ENCODE measurements at places on chromosomes 4 and X.
A peak's percentile ranks its signal among the peaks of the same experiment; 100 is the strongest.

GRCh38 chrX:72202792-72203401 is 21.3 kb downstream of the PIN4 start:
- DNase-seq, result no peak

GRCh38 chrX:13001961-13002671 is 27.2 kb downstream of the TMSB4X start:
- DNase-seq, result no peak

GRCh38 chr4:25075129-25075528 is 44.4 kb upstream of the LGI2 start:
- DNase-seq, result no peak

GRCh38 chrX:44971674-44972073 is 98.7 kb downstream of the KDM6A start:
- DNase-seq, result no peak

DNA sequence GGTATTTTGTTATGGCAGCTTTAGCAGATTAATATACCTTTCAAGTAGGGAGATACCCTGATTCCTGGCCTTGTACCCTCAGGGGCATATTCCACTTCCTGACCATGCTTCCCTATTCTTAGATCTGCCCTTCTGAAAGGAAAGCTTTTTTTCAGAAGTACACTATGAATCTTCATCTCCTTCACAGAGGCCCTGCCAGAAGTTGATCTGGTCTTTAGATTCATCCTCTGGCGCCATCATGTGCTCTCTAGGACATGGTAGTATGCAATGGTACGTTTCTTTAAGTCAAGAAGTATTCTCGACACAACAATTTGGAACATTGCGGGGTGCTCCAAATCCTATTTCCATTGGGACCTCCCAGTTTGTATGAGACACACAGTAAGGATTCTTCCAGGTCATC is 39.6 kb upstream of the DIPK2B start:
- no peak for DNase-seq

GRCh38 chrX:23911126-23911835 is 3.5 kb downstream of the CXorf58 start:
- no peak for DNase-seq

DNA sequence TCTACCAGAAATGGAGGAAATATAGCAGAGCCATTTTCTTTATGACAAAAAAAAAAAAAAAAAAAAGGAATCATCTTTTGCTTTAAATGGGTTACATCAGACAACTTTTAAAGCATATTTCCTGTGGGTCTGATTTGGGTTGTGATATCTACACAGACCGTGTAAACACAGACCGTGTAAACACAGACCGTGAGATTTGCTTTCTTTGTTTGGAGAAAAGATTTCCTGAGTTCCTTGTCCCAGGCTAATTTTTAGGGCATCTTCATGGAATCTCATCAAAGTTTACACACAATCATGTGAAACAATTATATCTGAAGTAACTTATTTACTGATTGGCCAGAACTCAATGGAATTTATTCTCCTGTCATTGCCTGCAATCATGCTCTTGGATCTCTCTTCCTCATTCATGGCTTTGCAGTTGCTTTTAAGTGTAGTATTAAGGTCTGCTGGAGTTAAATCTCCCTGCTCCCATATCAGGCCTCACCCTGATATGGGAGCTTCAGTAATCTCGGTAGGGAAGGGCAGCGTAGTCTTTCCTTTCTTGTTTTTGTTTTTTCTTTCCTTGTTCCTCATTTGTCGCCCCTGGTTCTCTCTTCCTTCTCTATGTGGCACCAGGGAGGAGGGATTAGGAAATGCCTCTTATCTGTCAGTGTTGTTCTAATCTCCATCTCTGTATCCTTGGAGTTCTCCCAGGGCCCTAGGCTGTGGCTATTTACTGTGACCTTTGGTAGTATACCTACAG is 248.6 kb upstream of the JADE1 start:
- no peak for DNase-seq

- peak; percentile 42 for DNase-seq
These were observed 739 bp downstream of the GAK start for GRCh38 chr4:931194-931959.

DNA sequence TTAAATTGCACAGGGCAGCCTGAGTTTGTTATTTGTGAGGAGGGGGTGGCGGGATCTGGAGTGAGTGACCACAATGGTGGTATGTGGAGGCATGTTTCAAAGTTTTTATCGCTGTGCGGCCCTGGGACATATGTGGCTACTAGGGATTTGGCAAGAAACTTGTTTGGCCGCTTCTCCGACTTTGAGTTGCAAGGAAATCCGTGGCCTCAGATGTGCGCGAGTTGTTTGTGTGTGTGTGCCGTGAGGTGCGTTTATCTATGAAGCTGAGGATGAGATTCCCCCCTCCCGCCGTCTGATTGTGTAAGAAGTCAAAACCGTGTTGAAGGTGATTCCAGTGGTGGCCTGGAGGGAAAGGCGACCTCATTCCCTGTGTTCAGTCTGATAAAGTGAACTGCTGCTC is 1.4 kb downstream of the JADE3 start:
- DNase-seq, result no peak

- no peak for DNase-seq
These were observed 394.7 kb upstream of the CPEB2 start for GRCh38 chr4:14607578-14607977.

DNA sequence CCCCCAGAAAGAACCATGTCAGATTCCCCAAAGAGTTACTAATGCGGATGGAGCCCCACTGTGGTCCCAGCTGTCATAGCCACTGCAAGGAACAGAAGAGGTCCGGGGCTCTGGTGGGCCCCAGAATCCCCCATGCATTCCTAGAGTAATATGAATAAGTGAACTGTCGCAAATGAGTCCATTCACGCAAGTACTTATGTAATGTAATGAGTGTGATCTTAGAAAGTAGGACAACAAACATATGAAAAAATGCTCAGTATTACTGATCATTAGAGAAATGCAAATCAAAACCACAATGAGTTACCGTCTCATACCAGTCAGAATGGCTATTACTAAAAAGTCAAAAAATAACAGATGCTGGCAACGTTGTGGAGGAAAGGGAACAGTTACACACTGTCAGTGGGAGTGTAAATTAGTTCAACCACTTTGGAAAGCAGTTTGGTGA is 141.5 kb upstream of the RBPJ start:
- DNase-seq, result no peak

- no peak for DNase-seq
These were observed 11.0 kb upstream of the TBC1D8B start for GRCh38 chrX:106791495-106791894.

DNA sequence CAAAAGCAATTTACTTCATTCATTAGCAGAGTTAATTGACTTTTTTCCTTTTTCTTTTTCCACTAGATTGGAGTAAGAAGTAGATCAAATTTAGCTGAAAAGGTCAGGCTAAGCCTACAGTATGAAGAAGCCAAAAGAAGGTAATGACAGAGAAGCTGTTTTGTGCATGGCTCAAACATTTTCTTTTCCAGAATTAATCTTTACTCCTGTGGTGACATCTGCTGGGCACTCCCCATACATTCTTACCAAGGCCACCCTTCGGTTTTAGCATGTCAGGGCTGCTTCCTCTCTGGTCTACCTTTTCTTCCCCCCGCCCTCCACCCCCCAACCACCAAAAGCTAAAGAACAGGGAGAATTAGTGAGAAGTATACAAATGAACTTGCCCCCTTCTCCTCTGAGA is 70.2 kb downstream of the CLDN22 start:
- peak; percentile 34 for DNase-seq

- no peak for DNase-seq
These were observed 10.5 kb downstream of the NKX3-2 start for GRCh38 chr4:13533670-13534343.

DNA sequence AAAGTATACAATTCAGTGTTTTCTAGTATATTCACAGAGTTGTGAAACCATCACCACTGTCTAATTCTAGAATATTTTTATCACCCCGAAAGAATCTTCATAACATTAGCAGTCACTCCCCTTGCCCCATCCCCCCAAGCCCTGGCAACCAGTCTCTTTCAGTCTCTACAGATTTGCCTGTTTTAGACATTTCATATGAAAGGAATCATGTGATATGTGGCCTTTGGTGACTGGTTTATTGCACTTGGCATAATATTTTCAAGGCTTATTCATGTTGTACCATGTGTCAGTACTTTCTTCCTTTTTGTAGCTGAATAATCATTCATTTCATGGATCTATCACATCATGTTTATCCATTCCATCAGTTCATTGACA is 371.7 kb downstream of the AFF2 start:
- no peak for DNase-seq

GRCh38 chrX:134619838-134620237 is 38.4 kb downstream of the PLAC1 start:
- DNase-seq, result no peak

- no peak for DNase-seq
These were observed 2029.9 kb upstream of the AGA start for GRCh38 chr4:179472164-179472563.

- DNase-seq, result no peak
These were observed 29.5 kb downstream of the FHDC1 start for GRCh38 chr4:152965611-152966010.

GRCh38 chr4:165059386-165059785 is 5.7 kb downstream of the TRIM75 start:
- DNase-seq, result no peak

DNA sequence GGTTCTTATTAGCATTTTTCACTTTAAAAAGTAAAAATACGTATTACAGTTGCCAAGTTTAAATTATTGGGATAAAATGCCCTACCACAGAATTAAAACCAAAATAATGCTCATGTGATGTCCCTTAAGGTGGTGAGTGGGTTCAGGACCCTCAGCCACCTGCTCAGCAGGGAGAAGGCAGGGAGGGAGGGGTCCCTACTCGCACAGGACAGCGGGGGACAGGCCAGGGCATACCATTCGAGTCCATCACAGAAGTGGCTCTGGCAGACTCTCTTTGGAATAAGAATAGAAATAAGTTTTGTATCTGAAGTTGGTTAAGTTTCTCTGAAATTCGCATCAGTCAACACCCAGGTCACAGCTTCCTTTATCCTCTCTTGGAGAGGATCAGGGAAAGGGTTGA is 37.7 kb downstream of the NOP14 start:
- peak; percentile 16 for DNase-seq

DNA sequence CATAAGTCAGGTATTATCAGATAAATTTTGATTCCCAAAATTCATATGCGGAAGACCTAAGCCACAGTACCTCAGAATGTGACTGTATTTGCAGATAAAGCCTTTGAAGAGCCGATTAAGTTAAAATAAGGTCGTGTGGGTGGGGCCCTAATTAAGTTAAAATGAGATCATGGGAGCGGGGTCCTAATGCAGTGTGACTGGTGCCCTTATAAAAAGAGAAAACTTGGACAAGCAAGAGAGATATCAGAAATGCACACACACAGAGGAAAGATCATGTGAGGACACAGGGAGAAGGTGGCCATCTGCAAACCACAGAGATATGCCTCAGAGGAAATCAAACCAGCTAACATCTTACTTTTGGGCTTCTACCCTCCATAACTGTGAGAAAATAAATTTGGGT is 236.1 kb downstream of the FBXO8 start:
- no peak for DNase-seq

DNA sequence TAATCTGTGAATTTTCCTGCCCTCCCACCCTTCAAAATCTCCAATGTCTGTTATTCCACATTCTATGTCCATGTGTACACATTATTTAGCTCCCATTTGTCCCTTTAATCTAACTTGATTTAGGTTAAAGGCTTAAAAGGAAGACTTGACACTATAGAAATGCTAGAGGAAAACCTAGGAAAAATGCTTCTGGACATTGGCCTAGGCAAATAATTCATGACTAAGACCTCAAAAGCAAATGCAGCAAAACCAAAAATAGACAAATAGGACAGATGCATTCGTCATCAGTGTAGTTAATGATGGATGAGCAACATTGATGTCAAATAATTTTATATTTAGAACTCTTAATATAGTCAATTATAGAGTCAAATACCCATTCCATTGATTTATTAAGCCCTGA is 36.9 kb downstream of the INTU start:
- no peak for DNase-seq

DNA sequence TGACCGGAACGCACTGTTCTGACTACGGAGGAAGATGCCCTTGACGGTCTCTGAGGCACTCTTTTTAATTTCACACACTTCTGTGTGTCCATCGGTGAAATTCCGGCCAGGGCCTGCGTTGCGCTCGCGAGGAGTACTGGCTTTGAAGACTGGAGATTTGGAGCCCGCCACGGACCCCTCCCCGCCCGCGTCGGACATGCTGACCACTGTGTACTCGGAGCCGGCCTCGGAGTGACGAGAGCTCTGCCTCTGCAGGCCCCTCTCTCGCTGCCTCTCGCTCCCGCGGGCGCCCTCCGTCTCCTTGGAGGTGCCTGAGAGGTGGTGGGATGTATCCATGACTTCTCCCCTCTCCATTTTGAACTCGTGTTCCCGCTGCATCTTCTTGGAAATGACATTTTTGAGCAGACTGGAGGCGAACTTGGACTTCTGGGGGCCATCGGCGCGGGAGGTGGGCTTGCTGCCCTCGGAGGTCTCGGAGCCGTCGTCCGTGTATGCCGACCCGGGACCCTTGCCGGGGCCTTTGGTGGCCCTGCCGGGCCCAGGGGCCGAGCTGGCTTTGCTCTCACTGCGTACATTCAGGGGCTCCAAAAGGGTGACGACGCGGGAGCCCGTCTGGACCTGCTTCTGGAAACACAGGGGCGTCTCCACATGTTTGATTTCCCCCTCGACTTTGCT is 5.7 kb downstream of the C4orf54 start:
- DNase-seq, result no peak

GRCh38 chr4:52015366-52015765 is 4.8 kb downstream of the LRRC66 start:
- no peak for DNase-seq

DNA sequence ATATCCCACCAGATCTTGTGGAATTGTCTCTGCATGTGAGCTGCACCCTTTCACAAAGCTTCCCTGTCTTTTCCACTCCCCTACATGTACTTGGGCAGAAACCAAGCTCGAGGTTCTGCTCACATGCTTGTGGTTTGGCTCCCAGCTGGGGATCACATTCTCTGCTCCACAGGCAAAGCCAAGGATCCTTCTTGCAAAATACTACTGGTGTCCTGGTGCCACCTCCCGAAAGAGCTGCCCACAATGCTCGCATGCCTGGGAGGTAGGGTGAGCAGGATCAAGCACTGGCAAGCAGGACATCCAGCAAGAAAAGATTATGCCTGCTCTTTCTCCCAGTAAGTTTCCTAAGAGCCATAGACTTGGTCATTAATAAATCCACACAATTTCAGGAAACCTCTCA is 45.1 kb upstream of the PPARGC1A start:
- DNase-seq, result no peak

GRCh38 chr4:71261001-71261400 is 77.8 kb upstream of the SLC4A4 start:
- DNase-seq, result no peak

DNA sequence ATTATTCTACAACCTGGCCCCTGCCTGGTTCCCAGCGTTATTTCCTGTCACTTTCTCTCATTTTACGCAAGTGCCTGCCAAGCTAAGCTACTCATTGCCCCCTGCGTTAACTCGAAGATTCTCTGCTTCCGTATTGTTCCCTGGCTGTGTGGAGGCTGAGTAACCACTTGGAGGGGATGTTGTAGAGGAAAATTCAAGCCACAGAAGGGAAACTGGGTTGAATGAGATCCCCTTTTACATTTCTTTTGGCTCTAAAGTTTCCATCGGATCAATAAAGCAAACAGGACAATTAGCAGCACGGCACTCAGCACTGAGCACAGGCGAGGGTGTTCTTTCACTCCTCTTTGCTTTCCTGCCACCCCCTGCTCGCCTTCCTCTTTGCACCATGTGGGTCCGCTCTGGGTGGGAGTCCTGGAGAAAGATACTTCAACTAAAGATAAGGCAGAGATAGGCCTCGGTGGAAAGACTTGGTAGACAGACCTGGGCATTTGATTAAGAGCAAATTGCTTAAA is 4.2 kb upstream of the TMSB4X start:
- DNase-seq, result peak; percentile 62

- no peak for DNase-seq
These were observed 425.1 kb downstream of the GPM6A start for GRCh38 chr4:175386776-175387507.

All from activated naive CD4-positive, alpha-beta T cell treated with anti-CD3 and anti-CD28 coated beads, Interleukin-2, amount 10 ng/mL, durations not matched to agents 7 days and 5 days (primary cell).